ENCODE measurements at places on chromosomes 16 and 17.

- peaks cover 45% of the 10 kb centered on the region for H3K4me1 ChIP-seq
- H3K4me3 ChIP-seq, result peak overlapping the region; percentile 28
- no peaks in the 10 kb centered on the region for H3K27me3 ChIP-seq
- no peaks in the 10 kb centered on the region for H3K36me3 ChIP-seq
- no peak overlapping the region for H3K27ac ChIP-seq
Measured at GRCh38 chr17:29593591-29594518, 923 bp downstream of the ANKRD13B start.

DNA sequence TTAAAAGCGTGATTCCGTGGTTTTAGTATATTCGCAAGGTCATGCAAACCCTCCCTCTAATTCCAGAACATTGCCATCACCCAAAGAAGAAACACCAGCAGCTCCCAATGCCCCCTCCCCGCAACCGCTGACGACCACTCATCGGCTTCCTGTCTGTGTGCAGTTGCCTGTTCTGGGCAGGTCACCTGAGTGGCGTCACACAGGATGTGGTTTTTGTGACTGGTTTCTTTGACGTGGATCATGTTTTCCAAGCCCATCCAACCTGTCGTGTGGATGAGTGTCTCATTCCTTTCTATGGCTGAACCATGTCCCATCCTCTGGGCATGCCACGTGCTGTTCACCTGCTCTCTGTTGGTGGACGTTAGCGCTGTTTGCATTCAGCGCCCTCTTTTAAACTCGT, 8.2 kb upstream of the ATP2C2 start:
- H3K4me3 ChIP-seq, result no peak overlapping the region
- no peak overlapping the region for H3K27ac ChIP-seq
- no peak for DNase-seq
- H3K36me3 ChIP-seq, result no peaks in the 10 kb centered on the region
- H3K27me3 ChIP-seq, result no peaks in the 10 kb centered on the region

DNA sequence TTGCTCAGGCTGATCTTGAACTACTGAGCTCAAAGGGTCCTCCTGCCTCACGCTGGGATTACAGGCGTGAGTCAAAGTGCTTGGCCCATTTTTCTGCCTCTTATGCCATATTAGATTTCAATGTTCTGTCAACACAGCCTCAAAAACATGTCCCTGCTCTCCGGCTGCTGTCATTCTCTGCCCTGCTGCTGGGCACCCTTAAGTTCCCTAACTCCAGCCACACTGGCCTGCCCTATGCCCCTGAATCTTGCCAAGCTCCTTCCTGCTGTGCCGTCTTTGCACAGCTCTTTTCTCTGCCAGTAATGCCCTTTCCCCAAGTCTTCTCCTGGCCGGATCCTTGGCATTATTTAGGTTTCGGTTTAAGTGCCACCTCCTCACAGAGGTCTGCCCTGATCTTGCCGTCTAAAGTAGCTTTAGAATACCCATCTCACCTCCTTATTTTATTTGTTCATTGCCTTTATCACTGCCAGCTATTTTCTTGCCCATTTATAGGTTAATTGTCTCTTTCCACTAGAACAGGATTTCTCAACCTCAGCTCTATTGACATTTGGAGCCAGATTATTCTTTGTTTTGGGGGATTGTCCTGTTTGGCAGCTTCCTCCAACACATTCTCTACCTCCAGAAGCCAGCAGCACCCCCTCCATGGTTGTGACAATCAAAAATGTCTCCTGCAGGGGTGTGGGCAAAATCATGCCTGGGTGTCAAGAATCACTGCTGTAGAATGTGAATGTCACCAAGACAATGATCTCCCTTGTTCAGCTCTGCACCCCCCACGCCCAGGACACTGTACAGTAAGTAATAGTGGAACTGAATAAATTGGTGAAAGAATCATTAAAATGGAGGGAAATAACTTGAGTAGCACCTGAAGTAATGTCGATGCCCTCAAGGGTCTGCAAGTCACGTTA, 168.2 kb downstream of the CYLD start:
- no peaks in the 10 kb centered on the region for H3K36me3 ChIP-seq
- no peak overlapping the region for H3K27ac ChIP-seq
- no peaks in the 10 kb centered on the region for H3K4me1 ChIP-seq
- no peak for DNase-seq
- no peak overlapping the region for H3K4me3 ChIP-seq
- no peaks in the 10 kb centered on the region for H3K27me3 ChIP-seq

GRCh38 chr17:80845863-80846671, 145.6 kb upstream of the CHMP6 start:
- H3K27me3 ChIP-seq, result no peaks in the 10 kb centered on the region
- H3K4me3 ChIP-seq, result no peak overlapping the region
- peak; percentile 53 for DNase-seq

- no peaks in the 10 kb centered on the region for H3K27me3 ChIP-seq
- peak overlapping the region; percentile 58 for H3K27ac ChIP-seq
- no peaks in the 10 kb centered on the region for H3K4me1 ChIP-seq
Measured at GRCh38 chr16:18049547-18050133, 286.9 kb downstream of the NPIPA8 start.

- no peaks in the 10 kb centered on the region for H3K36me3 ChIP-seq
- DNase-seq, result no peak
- H3K27ac ChIP-seq, result peak overlapping the region; percentile 47
- peaks cover 4% of the 10 kb centered on the region for H3K4me1 ChIP-seq
Measured at GRCh38 chr16:30937692-30938091, 11.2 kb upstream of the ORAI3 start.

DNA sequence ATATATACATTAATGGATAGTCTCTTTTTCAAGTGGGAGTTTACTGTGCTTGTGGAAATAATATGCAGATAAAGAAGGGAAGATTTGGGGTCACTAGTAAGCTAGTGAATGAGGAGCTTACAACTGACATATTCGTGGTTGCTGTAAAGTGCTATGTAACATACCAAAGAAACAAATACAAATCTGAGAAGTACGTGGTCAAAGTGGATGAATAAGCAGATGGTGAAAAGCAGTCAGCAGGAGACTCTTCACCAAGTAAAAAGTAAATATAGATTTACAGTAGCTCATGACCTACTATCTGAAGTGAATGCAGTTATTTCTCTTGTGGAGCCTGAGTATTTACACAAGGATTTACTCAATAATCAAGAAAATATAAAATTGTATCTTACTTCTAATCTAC, 136.6 kb upstream of the ELAC2 start:
- H3K4me3 ChIP-seq, result no peak overlapping the region
- no peak for DNase-seq
- H3K27ac ChIP-seq, result no peak overlapping the region
- no peaks in the 10 kb centered on the region for H3K36me3 ChIP-seq
- H3K4me1 ChIP-seq, result no peaks in the 10 kb centered on the region

GRCh38 chr17:1766382-1767135, 4.7 kb downstream of the SERPINF1 start:
- DNase-seq, result no peak
- peak overlapping the region; percentile 15 for H3K27ac ChIP-seq
- no peak overlapping the region for H3K4me3 ChIP-seq
- peaks cover 15% of the 10 kb centered on the region for H3K4me1 ChIP-seq

DNA sequence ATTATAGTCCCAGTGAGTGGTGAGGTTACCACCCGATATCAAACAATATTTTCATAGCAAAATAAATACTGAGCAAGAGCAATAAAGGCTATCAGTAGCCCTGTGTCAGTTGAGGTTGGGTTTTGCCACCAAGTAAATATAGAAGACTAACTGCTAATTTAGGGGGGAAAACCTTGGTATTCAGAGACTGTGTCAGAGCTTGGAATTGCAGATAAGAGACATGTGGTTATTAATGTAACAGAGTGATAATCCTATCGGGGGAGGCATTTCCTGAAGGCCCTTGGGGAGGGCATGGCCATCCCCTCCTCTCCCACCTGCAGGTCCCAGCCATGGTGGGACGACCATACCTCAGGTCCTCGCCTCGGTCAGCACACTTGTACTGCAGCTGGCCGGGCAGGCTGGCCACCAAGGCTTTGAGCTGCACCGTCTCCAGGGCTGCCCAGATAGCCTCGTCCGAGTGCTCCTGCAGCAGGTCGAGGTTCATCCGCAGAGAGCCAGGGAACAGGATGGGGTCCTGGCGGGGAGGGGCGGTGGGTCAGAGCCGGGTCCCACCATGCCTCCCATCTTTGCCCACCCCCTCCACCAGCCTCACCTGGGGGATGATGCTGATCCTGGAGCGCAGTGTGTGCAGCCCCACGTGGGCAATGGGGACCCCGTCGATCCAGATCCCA, 68.9 kb downstream of the ABCC6 start:
- DNase-seq, result no peak
- H3K27me3 ChIP-seq, result no peaks in the 10 kb centered on the region
- no peaks in the 10 kb centered on the region for H3K36me3 ChIP-seq
- peaks cover 10% of the 10 kb centered on the region for H3K4me1 ChIP-seq
- no peak overlapping the region for H3K4me3 ChIP-seq

Measured in transverse colon (tissue), 4 donors.